ENCODE measurements at places on chromosomes 5 and 9.

DNA sequence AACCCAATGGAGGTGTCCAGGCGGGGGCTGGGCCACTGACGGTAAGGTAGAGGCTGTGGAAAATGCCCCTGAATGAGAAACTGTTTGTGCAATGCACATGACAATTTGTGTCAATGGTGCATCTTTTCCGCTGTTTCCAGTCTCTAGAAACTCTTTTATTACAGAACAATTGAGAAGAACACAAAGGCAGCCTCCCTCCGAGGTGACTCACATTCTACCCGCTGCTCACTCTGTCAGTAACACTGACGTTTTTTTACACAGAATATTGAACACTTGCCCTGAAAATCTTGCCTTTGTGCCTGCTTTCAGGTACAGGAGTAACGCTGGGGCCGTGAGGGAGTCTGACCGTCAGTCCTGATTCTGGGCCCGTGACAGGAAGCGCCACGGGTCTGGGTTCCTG, 11.7 kb upstream of the TENT4A start:
- no peak for DNase-seq

DNA sequence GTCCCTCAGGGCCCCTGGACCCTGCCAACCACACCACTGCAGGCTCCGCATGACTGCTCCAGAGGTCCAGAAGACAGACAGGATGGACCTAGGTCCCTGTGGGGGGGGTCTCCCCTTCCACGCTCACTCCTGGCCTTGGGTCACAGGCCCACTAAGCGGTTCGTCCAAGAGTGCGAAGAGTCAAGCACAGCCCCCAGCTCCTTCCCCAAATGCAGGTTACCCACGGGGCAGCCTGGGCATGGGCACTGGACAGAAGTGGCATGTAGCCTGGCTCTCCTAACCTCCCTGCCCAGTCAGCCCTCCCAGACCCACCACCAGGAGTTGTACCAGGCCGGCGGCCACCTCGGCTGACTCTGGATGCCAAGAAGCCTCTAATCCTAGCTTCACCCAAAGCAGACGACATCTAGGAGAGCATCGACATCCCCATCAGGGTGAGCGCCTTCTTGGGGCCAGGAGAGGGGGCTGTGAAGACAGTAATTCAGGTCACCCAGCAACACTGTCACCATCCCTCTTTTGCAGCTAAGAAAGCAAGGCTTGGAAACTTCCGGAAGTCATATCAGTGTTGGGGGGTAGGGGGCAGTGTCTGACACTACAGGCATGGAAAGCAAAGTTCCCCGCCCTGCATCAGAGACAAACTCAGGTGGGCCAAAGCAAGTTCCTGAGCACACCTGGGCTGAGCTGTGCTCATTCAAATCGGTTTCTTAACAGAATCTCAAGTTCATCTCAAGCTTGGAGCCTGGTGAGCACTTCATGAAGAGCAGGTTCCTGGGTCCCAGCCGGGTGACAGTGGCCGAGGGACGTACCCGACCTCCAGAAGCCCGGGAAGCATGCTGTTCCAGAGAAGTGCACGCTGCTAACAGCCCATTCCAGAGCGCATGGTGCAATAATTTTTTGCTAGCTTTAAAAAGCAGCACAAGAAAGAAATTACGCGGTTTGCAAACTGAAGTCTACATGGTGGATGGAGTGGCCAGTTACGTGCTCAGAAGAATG, 68.7 kb downstream of the SEMA4D start:
- DNase-seq, result peak; percentile 75

DNA sequence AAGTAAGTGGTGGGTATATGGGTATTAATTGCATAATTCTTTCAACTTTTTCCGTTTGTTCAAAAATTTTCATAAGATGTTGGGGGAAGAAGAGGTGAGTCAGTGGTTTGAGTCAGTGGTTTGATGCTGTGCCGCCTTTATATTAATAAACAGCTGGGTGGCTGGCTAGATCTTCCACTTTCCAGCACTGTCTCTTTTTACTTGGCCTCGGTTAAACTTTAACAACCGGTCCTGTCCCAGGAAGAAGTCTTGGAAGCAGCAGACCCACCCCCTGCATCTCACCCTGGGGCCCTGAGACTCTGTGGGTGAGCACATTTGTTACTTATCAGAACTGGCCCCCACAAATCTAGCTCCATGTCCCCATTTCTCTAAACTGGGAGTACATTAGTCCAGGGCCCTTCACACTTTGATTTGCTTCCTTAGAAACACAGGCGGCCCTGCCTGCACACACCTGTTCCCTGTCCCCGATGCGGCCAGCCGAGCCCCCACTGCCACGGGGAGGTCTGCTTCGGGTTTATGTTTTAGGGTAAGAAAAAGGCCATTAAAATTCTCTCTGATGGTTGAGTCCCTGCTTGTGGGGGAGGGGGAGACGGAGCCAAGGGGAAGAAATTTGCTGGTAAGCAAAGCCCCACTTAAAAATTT, 90.7 kb downstream of the PTCH1 start:
- no peak for DNase-seq

GRCh38 chr5:135508496-135509005, 27.2 kb downstream of the NEUROG1 start:
- peak; percentile 54 for DNase-seq

GRCh38 chr9:15333376-15333881, 26.4 kb upstream of the TTC39B start:
- DNase-seq, result no peak

GRCh38 chr5:115272297-115272958, 9.8 kb upstream of the PGGT1B start:
- DNase-seq, result no peak

DNA sequence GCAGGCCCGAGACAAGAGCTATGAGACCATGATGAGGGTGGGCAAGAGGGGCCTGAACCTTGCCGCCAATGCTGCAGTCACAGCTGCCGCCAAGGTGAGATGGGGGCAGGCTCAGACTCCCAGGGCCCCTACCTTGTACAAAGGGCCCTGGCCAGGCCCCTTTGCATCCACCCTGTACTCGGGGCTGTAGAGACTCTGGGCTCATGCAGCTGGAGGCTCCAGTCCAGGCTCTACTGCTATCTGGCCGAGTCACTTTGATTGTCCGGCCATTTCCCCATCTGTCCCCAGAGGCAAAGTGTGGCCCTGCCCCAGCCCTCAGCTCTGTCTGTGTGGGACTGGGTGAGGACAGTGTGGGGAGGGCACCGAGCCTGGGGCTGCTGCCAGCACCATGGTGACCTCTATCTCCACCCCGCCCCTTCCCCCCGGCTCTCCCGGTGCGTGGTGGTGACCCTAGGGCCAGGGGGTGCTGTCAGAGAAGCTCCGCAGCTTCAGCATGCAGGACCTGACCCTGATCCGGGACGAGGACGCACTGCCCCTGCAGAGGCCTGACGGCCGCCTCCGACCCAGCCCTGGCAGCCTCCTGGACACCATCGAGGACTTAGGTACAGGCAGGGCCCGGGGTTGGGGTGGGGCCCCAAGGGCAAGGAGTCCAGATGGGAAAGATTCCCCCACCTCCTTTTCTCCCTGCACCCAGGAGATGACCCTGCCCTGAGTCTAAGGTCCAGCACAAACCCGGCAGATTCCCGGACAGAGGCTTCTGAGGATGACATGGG, 6.1 kb downstream of the REEP2 start:
- DNase-seq, result no peak

GRCh38 chr9:18786196-18786595, 246.8 kb downstream of the SAXO1 start:
- DNase-seq, result no peak

DNA sequence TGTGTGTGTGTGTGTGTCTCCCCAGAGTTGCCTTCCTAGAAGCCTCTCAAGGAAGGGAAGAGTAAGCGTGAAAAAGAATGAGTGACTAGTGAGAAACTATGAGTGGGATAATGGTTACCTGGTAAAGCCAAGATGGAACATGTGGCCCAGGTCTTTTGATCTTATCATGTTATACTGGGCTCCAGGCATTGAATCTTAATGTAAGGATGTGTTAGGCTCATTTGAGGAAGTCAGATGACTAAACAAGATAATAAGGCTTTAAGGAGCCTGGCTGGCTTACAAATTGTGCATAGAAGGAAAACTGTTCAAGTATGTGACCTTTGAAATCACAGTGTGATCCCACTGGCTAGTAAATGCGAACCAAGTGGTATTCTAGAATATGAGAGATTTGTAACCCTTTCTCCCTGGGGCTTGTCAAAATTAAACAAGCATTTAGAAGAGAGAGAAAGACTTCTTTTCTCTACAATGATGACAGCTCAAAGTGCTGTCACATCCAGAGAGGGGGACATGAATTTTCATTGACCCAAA, 29.9 kb upstream of the HMHB1 start:
- DNase-seq, result peak; percentile 28

GRCh38 chr5:146440870-146441495, 6.2 kb upstream of the TCERG1 start:
- DNase-seq, result no peak

DNA sequence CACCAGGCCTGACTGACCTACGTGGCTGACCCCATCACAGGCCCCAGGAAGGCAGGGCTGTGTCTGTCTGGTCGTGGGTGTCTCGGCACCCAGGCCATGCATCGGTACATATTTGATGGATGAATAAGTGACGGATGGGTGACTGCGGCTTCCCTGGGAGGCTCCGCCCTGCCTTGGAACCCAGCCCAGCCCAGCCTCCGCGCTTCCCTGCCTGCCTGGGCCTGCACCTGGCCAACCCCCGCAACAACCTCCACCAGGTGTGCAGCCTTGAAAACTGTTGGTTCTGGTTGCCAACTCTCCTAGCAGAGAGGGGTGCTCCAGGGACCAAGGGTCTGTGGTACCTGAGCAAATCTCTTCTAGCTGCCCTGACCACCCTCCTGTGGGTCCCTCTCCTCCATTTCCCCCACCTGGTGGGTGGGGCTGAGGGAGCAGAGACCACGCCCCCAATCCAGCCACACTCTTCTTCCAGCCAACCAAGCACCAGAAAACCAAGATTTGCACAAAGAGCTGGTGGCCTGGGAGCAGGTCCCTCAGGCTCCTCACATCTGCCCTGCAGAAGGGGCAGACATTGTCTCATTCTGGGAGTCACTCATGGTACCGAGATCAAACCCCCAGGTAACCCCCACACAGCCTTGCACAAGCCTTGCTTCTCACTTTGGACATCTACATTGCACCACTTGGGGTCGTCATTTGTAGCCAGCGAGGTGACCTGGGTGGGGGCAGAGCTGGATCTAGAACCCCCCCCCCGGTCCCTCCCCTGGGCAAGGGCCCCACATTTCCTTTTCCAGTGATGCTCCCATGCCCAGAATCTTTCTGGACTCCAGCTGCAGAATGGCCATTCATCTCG, 100.6 kb upstream of the IER5L start:
- no peak for DNase-seq

DNA sequence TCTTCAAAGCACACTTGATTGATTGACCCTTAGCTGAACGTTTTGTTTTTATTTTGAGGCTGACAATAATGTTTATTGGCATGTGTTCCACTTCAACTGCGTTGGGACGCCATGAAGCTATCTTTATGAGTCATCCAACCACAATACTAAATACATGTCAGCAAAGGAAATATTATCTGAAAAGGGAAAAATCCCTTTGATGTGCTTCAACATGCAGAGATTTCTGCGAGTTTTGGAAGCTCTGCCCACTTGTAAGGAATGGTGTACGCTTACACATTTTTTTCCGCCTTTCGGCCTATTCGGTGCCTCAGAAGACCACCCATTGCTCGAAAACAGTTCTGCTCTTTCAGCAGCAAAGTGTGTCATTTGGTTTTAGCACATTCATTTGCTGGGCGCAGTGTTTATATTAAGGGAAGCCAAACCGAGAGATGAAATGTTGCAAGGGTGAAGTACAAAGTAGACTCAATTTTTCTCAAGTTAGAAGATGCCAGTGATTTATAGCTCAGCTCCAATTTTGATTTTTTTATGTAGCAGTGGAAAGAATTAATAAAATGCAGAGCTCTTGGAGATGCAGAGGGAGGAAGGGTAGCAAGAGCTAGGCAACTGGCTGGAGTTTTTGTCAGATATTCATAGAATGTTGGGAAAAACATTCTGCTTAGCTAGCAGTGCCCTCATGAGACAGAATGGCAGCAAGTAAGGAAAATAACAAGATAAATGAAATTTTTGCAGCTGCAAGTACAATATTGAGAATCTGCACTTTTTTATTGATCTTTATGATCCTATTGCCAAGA, 68.9 kb downstream of the PRDM6 start:
- no peak for DNase-seq

DNA sequence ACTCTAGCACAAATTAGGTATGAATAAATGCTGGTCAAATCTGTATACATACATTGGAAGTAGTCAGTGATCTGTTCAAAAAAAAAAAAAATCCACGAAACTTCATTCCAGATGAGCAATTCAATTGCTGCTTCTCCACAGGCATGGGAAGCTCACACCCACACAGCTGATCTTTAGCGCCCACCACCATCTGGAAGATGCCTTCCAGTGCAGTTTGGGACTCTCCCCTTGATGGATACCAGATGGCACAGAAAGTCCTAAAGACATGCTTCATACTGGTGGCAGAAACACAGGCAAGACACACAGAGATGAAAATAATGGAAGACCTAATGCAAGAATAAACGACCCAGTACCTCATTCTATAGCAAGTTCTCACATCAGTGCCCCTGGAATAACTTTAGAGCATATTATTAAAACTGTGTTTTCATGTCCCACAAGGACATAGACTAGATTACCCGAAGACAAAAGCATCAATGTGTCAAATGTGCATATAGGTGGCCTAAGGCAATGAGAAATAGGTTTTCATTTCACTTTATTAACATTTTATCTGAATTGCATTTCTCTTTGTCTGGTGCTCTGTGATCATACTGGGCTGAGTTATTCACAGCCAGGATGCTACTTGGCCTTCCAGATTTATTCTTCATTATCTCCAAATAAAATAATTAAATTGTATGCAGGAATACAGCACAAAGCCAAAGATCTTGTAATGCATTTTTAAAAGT, 135.4 kb upstream of the TAS2R1 start:
- DNase-seq, result no peak

DNA sequence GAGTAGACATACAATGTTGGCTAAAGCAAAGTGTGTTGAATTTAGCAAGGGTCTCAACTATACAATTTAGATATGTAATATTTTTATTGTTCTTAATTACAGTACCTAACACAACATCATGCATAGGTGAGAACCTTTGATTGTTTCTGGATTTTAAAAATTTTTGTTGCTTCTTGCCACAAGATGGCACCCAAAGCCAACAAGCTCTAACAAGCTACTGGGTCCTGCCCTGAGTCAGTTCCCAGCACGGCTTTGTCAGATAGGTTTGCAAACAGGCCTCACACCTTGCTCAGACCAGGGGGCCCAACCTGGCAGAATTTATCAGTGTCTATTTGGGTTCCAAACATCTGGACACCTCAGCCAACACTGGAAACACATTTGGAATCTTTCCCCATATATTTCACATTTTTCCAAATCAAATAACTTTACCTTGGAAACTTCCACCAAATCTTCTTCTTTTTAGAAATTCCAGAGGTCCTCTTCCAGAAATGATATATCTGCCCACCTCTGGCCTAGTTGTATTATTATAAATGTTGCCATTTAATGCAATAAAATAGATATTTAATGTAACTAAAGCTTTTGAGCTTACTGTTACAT, 49.5 kb upstream of the EGFLAM start:
- DNase-seq, result peak; percentile 55

DNA sequence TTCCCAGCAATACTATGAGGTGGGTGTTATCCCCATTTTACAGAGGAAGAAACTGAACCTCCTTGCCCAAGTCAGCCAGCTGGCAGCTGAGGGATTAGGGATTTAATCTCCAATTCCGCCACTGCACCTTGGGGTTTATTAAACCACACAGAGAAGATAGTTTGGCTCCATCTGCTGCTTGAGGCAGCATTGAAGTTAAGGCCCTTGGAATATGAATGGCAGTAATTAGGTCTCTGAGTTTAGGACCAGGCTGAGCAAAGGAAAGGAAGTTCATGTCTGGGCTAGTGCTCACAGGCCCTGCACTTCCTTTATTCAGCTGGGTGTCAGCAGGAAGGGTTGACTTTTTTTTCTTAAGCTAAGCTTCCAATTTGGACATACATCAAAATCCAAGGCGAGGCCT, 86.9 kb upstream of the GDNF start:
- DNase-seq, result no peak

- DNase-seq, result no peak
Measured at GRCh38 chr9:129289131-129289731, 111.2 kb upstream of the IER5L start.
